ENCODE measurements at places on chromosomes 6 and 20.

GRCh38 chr20:1651268-1652058, 6.1 kb downstream of the SIRPG start:
- no peak for DNase-seq

DNA sequence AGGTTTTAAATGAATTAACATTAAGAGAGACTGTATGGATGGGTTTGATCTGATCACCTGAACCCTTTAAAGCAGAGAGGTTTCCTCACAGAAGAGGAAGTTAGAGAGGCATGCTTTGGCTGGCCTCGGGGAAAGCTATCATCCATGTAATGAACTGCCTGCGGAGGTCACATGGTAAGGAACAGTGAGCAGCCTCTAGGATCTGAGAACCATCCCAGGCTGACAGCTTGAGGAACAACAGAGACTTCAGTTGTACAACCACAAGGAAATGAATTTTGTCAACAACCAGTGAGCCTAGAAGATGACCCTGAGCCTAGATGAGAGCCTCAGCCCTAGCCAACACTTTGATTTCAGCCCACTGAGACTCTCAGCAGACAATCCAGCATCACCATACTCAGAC, 2.9 kb upstream of the COL21A1 start:
- no peak for DNase-seq

DNA sequence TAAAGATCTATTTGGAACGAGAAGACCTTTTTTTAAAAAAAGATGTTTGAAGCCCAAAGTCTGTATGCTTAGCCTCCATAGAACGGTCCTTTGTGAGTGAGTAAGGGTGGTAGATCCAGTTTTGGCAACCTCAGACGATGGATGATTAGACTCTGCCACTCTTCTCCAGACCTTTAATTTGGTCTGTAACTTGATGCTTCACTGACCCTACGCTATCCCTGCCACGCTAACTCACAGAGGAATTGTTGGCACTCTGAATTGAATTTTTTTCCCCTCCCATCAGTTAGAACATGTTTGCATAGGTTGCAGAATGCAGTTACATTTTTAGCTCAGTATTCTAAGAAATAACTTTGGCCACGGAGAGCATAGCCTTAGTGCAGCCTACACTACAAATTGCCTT, 15.8 kb upstream of the DEK start:
- no peak for DNase-seq

GRCh38 chr6:113009682-113010081, 662.6 kb downstream of the RFPL4B start:
- no peak for DNase-seq

DNA sequence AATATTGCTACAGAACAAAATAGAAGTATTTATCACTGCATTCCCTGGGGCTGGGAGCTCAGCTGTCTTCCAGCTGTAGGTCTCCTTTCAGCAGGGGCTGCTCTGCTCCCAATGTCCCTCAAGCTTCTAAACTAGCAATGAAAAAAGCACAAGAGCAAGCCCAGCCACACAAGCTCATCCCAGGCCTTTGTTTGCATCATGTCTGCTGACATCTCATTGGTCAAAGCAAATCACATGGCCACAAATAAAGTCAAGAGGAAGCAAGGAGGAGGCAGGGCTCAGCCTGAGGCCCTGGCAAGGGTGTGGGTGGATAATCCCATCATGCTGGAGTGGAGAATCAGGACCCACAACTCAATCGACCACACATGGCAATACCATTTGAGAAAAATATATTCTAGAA, 2.2 kb upstream of the BFSP1 start:
- DNase-seq: no peak

GRCh38 chr6:49264496-49264895, 198.6 kb downstream of the MMUT start:
- no peak for DNase-seq

DNA sequence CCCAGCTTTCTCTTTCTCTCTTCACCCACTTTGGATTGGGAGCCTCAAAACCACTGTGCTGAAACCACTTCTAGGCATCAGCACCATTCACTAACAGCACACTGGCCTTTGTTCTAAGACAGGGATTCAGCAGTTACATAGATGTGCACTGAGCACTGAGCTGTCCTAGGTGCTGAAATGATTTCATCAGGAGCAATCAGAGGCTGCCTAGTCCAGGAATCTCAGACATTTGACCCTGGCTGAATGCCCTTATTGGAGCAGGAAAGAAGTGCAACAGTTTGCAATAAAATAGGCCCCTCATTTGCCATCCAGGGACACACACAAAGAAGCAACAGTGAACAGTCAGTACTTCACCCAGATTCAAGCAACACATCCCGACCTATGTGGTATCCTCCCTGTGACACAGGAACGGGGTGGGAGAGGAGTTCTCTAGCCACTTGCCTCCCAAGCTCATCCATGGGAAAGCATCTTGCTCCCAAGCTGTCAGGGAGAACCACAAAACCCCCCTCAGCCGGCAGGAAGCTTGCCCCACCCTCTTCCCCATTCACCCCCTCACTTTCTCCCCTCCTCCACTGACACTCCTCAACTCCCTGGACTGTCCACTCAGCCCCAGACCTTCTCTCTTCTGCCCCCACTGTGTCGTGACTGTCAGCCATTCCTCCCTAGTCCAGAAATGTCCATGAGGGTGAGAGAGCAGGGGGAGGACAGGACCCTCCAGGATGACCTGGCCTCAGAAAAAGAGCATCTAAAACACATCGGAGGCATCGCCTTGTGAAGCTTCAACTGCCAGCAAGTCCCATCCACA, 304.4 kb downstream of the PREX1 start:
- DNase-seq: no peak

GRCh38 chr6:84728602-84729001, 35.8 kb downstream of the TBX18 start:
- DNase-seq: no peak

GRCh38 chr6:163635731-163636364, 221.3 kb downstream of the QKI start:
- no peak for DNase-seq

GRCh38 chr20:46979603-46980241, 85.1 kb downstream of the EYA2 start:
- DNase-seq: no peak

GRCh38 chr6:133254552-133255228, 13.5 kb downstream of the EYA4 start:
- no peak for DNase-seq

GRCh38 chr20:44109951-44110361, 77.0 kb downstream of the JPH2 start:
- no peak for DNase-seq

- DNase-seq: no peak
Measured at GRCh38 chr20:23643659-23644058, 5.9 kb upstream of the CST3 start.

DNA sequence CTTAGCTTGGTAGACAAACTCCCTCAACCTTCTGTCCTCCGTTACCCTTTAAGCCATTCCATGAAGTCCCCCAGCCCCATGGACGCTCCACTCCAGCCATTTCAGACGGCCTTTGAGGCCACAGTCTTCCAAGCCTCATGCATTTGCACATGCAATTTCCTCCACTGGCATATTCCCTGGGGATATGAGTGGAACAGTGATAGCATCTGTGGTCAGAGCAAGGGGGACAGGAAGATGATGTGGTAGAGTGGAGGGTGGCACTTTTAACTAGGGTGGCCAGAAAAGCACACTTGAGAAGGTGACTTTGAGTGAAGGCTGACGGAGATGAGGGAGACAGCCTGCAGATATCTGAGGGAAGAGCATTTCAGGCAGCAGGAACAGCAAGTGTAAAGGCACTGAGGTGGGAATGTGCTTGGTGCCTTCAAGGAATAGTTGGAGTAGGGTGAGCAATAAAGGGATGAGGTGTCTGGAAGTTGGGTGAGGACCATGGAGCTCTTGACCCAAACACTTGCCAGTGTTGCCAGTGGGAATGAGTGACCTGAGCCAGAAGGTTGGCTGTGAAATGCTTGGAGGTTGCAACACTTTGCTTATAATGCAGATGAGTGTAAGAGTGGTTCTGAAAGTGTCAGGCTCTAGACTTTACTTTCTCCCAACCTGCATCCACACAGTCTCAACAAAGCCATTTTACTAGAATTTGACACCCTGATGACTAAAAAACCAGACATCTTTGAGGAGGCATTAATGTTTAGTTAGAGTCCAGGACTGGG, 275.6 kb upstream of the SUPT3H start:
- DNase-seq: no peak

- no peak for DNase-seq
Measured at GRCh38 chr20:31687777-31688176, 34.9 kb downstream of the BCL2L1 start.

DNA sequence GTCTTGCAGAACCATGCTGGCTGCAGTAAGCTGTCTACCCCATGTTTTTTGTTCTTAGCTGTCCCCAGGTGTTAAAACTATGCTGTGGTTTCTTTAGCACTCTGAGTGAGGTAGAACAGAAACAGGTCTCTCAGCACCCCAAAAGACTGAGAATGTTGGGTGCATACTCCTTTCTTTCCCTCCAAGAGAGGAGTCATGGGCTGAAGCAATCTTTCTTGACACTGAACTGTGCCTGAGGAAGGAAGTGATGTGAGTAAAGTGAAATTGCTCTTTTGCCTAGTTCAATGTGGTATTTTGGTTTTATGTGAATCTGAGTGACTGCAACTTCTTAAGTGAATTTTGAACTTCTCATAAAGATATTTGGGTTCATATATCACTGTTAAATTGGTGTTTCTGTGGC, 138.0 kb upstream of the MCHR2 start:
- no peak for DNase-seq

GRCh38 chr6:15621203-15622044, 41.4 kb downstream of the DTNBP1 start:
- DNase-seq: no peak

GRCh38 chr20:7728338-7728737, 211.9 kb downstream of the HAO1 start:
- no peak for DNase-seq

- no peak for DNase-seq
Measured at GRCh38 chr20:34473262-34473883, 42.8 kb upstream of the DYNLRB1 start.

DNA sequence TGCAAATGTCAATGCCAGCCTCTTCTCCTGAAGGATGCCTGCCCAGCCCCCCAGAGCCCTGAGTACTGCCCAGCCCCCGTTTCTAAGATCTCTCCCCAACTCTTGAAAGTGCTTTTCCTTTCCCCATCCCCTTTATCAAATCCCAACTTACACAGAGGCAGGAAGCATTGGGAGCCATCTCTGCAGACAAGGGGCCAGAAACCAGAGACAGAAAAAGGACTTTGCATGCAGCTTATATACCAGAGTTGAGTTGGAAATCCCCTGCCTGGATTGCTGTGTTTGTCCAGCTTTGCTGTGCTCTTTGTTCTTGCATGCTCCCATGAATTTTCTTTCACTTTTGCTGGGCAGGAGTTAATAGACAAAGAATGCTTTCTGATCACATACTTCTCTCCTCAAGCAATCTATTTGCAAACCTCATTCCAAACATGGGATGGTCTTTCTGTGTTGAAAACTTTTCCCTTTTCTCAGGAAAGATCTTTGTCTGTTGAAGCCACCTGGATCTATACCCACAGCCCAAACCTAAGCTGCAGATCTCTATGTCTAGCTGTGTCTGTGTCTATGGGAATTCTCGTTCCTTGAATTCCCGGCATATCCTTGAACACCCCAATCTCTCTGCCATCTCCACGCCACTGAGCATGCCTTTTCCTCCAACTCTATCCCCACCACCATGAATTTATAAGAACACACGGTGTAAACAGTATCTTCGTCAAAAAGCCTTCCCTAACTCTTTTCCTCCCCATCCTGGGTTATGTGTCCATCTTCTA, at the start of gene UBD:
UBD (minus strand) TSS at position 209 of the 764 bp plus-strand sequence; CDS start at position 178, 31 bp downstream.
- DNase-seq: no peak

All from activated T-cell treated with anti-CD3 and anti-CD28 coated beads, Interleukin-2, amount 50 U/mL, for 24 hours (primary cell).